ENCODE measurements at places on chromosomes 2 and 18.

- DNase-seq: no peak
These were observed 9.5 kb downstream of the MAPRE2 start for GRCh38 chr18:35050705-35051195.

DNA sequence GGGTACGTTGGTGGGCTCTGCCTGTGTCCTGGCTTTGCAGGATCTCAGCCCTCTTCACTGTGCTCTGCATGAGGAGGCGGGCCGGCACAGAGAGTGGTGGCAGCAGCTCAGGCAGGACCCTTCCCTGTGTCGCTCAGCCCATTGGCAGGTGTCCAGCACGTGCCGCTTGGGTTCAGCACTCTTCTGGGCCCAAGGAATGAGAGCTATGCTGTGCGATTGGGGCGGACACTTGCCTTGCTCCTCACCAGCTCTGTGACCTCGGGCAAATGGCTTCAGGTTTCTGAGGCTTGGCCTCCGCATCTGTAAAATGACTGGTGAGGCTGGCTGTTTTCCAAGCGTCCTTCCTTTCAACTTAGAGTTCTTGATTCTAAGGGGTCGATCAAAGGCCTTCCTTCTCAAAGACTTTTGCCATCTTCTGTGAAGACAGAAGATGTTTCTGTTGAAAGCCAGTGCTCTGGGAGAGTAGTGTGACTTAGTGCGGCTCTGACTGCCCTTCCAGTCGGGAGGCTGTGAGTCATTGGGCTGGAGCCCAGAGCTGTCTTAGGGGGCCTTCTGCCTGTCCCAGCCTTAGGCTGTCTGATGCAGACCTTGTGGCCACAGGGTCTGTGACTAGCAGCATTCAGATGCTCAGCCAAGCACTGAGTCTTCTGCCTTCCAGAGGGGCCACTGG lies 35.6 kb downstream of the GLI2 start:
- DNase-seq: no peak

- no peak for DNase-seq
These were observed 6.5 kb upstream of the KCNG2 start for GRCh38 chr18:79790996-79791972.

DNA sequence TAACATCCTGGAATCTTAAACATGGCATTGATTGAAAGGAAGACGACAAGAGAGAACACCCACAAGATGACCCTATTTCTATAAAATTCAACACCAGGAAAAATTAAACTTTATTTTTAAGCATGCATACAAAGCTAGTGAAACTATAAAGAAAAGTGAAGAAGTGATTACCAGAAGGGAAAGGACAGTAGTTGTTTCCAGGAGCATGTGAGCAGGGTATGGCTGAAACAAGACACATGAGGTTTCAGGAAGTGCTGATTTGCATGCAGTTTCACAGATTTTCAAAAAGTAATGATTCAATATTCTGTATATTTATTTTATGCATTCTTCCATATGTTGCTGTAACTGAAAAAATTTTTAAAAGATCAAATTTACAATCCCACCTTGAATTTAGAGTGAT lies 24.6 kb upstream of the DAW1 start:
- DNase-seq: no peak

DNA sequence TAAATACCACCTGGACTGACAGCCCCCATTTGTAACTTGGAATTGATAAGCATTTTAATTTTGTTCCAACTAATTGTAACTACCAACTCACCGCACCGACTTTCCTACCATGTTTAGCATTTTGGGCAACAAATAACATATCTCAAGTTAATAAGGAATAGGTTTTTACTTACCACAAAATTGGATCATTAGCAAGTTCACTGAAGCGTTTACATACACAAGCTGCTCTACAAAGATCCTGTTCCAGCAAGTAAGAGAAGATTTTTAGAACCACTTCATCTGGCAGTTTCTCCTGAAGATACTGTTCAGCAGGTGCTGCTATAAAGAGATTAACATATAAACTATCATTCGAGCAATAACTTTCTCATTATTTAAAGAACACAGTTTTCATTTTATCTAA lies 55.7 kb downstream of the MSH6 start:
- no peak for DNase-seq

- no peak for DNase-seq
These were observed 149.9 kb upstream of the TTC39C start for GRCh38 chr18:23864624-23865023.

DNA sequence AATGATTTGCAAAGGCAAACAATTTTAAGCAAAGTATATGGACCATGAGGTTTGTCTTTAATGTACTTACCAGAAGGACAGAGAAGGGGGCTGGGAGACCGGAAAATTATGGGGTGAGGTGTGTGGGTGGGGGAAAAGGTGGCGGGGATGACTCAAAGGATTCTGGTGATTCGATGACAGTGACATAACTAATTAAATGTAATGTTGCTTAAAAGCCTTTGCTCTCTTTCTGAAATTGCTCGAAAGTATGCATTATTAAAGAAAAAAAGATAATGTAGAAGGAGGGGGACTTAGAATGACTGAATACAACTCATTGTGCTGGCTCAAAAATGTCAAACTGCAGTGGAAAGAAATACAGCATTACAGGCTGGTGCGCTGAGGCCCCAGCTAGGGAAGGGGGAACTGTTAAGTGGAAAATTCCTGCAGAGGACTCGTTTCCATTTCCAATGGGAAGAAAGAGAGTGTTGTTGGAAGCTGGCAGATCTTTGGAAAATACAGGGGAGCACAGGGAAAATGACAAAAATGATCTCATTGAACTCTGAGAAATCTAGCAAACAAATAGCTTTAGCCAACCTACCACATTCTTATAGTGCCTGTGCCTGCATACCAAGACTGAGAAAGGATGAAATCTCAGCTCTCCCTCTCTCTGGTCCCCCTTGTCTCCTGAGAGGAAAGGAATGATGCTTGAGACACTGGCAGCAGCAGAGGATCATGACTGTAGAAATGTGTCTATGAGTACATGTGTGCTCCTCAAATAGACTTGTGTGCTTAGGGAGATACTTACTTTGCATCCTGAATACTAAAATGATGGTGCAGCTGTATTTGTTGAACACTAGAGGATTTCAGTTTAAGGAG lies 632.4 kb downstream of the NYAP2 start:
- peak; percentile 39 for DNase-seq

GRCh38 chr2:165462443-165462842 lies 7.1 kb upstream of the CSRNP3 start:
- DNase-seq: no peak

GRCh38 chr2:67384123-67384822 lies 12.9 kb upstream of the ETAA1 start:
- DNase-seq: no peak

DNA sequence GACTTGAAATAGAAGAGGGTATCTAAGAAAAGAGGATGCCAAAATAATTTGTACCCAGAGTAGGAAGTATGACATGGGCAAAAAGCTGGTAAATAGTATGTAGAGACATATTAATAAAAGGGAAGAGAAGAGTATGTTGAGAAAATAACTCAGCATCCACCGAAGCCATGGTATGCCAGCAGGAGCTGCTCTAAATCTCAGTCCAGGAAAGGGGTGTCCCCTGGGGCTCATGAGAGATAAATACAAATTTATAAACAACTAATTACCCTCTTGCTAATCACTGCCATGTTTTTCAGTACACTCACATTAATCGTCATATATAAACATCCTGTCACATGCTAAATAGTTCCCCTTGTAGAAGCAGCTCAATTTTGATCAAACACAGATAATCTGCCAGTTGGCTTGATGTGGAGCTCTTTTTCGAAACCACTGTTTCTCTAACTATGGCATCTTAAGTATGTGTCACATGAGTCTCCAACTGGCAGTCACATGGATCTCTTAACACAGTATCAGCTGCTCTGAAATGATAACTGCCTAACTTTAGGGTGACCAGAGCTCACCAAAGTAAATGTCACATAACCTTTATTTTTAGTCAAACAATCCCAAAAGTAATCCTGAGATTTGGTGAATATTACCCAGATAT lies 31.9 kb downstream of the EXOC6B start:
- no peak for DNase-seq

- DNase-seq: no peak
These were observed 116.6 kb downstream of the PTPRM start for GRCh38 chr18:7683753-7684152.

- no peak for DNase-seq
These were observed 215.3 kb upstream of the SETBP1 start for GRCh38 chr18:44465381-44465841.

DNA sequence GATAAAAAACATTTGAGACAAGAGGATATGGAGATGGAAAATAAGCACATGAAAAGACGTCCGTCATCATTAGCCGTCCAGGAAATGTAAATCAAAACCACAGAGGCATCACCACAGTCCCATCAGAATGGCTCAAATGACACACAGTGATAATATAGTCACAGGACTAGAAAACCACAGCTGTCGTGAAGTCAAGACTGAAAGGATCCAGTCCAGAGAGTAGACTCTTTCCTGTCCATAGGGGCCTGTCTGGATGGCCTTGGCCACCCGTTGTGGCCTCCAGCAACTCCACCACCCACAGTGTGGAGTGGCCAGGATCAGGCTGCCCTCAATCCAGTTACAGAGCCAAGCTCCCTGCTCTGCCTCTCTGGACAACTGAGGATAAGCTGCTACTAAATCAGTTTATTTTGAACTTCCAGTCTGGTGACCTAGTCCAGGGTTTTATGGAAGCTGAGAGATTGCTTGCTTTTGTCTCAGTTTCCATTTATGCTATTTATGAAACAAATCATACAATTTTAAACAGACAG lies 60.4 kb downstream of the RHOB start:
- DNase-seq: no peak

DNA sequence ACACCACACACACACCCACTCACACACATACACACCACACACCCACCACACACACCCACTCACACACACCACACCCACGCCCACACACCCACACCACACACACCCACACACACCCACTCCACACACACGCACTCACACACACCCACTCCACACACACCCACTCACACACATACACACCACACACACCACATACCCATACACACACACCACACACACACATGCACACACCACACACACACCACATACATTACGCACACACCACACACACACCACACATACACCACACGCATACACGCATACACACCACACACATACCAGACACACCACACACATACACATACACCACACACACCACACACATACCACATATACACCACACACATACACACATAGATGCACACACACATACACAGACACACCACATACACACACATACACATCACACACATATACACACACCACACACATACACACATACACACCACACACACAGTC lies 37.9 kb downstream of the MCFD2 start:
- DNase-seq: no peak

DNA sequence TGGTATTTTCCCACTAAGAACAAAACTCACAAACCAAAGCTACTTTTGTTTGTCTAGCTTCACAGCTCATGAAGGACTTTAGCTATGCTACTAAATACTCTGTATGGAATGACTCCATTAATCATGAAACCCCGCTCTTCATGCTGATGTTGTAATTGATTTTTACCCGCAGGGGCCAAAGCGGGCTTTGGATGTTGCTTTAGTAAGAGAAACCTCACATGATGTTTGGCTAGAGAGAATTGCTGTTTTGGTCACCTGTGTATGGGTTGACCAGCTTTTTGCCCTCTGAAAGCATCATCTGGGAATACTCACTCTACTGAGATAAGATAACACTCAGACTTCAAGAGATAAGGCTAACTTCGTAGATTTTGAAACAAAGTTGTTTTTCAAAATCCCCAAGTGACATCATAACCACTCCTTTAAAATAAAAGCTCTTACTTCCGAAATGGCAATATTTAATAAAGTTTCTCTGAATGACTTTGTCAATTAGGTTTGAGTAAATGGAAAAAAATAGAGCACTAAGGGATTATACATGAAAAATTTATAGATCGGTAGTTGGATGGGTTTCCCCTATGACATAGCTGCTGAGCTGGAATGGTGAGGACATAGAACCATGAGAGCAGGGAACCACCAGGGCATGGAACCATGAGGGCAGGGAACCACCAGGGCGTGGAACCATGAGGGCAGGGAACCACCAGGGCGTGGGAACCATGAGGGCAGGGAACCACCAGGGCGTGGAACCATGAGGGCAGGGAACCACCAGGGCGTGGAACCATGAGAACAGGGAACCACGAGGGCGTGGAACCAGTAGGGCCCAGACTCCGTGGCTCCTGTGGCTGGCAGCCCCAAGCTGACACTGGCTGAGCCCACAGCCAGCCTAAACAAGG lies 31.9 kb downstream of the ACKR3 start:
- DNase-seq: no peak

DNA sequence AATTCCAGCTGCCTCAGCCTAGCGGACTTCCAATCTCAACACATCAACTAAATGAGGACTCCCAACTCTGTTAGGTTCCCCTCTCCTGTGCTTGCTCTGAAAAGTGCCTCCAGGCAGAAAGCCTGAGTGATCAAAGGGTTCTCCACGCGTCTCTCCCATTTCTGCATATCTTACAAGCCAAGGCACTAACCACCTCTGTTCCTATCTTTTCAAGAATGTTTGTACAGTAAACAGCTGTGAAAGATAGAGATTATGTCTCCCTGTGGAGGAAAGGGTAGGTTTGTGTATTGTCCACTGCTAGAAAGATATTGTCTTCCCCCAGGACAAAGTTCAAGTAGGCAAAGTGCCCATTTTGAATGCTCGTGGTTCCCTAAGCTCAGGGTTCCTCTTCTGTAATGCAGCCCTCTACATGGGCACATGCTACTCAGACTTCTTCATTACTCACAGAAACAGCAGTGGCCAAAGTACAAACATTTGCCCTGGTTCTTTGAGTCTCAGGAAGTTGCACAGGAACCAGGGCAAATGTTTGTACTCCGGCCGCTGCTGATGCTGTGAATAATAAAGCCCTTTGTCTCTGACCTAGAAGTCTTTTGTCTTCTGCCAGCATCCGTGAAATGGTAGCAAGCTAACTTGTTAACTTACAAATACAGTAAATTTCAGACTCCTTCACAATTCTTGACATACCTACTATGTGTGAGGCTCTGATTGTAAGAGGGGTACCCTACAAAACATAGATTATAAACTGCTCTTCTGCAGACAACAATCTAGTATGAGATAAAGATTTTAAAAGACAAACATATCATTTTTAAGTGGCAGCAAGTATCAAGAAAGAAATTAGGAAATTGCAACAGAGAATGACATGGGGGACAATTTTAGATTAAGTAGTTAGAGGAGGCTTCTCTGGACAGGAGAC lies 44.5 kb downstream of the PKDCC start:
- DNase-seq: no peak

- no peak for DNase-seq
These were observed 27.6 kb downstream of the MRPL35 start for GRCh38 chr2:86226636-86227520.

GRCh38 chr2:144099340-144099739 lies 420.6 kb downstream of the ZEB2 start:
- DNase-seq: no peak

- DNase-seq: no peak
These were observed 1.4 kb downstream of the FAM171B start for GRCh38 chr2:186695081-186695756.

DNA sequence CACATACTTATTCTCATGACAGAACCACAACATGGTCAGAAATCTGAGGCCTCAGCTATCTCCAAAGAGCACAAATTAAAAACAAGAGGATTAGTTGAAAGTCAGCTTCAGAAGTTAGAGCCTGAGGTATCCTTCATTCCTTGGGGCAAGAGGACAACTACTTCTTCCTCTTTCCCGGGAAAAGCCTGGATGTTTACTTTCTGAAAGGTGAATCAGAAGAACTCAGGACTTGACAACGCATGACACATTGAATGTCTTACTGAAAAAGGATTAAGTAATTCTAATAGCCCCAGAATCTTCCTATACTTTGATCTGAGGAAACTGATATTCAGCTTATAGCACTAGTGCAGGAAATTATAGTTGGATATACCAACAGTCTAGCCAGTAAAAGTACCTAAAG lies 573.2 kb downstream of the METTL4 start:
- DNase-seq: no peak

Data from stimulated activated CD4-positive, alpha-beta T cell treated with anti-CD3 and anti-CD28 coated beads, Interleukin-4, amount 100 ng/mL, for 48 hours (primary cell).